ENCODE measurements at places on chromosomes 6 and 20.
A peak's percentile ranks its signal among the peaks of the same experiment; 100 is the strongest.

- no peak for DNase-seq
These were observed 61.5 kb downstream of the SYNE1 start for GRCh38 chr6:152575621-152576150.

- peak; percentile 74 for DNase-seq
These were observed 18.5 kb upstream of the C6orf141 start for GRCh38 chr6:49531774-49532569.

DNA sequence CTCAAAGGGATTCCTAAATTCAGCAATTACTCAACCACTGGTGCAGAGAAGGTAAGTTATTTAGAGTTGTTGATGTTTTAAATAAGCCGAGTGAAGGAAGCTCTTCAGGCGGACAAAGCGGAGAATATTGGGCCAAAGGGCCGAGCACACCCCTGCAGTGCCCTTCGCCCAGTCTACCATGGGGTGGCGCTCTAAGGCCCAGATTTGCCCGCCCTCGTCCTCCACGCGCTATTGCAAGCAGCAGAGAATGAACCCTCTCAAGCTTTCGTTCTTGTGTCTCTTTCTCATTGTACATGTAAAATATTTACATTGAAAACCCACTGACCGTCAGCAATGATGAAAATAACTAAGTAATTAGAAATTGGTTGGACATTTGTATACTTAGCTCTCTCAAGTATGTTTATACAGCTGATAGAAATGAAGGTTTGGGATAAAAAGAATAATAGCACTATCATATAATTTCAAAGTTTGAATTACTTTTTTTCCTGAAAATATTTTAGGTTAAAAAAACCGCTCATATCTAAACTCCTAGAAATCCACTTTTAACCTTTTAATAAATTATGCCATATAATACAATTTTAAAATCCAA lies 195.0 kb upstream of the CEP162 start:
- DNase-seq, result peak; percentile 3

DNA sequence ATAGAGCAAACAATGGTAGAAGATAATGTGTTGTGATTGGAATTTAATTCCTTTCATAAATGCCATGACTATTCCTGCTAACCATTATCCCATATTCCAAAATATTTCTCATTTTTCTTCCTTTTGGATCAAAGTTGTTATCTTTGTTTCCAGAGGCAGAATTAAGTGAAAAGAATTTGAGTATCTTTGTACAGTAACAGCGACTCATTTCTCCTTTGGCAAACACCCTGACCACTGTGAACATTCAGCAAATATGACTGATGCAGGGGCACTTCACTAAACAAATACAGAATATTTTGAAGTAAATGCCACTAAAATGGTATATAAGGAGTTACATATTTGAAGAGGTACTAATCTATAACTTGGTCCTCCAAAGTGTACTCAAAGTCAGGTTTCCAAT lies 105.0 kb upstream of the LAMP5 start:
- DNase-seq, result no peak

DNA sequence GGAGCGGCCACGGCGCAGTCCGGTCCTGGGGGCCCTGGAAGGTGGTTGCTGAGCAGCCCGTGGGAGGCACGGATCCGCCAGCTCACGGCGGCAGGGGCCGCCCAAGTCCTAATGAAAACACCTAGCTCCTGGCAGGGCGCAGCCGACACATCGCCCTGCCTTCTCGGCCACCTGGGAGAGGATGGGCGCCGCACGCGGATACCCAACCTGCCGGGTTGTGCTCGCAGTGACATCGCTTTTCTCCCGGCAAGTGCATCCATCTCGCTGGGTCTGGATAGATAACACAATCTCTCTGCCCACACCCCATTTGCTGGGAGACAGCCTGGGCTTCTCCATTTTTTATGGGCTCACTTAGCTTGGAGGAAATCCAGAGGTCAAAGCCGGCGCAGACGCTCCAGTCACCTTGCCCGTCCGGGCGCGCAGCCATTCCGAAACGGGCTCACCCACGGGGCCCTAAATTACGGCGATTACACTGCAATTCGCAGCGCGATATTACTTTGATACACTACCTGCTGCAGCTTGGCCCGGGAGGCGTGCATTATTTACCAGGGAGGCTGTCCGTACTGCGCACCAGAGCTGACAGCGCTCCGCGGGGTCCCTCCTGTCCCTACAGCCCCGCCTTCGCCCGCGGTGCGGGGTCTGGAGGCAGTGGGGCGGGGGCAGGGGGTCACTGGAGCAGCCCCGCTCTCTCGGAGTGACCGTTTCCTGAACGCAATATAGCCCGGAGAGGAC lies 36.2 kb upstream of the CCDC167 start:
- DNase-seq, result no peak

- DNase-seq, result no peak
These were observed 25.8 kb upstream of the PTPN1 start for GRCh38 chr20:50484271-50484976.

DNA sequence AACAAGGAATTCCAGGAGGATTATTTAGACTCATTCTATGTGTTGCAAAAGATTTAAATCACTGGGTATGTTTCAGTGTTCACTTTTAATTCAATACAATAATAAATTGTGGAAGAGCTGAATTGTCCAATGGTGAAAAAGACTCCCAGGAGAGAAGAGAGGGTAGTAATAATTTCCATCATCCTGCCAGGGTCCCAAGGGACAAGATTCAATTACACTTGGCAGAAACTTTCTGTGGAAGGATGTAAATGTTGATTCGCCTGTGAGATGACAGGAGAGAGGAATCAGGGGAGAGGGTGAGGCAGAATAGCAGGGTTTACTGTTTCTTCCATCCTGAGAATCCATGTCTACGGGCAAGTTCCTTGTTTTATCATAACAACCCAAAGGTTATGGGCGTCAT lies 342.7 kb downstream of the ESR1 start:
- DNase-seq, result no peak

DNA sequence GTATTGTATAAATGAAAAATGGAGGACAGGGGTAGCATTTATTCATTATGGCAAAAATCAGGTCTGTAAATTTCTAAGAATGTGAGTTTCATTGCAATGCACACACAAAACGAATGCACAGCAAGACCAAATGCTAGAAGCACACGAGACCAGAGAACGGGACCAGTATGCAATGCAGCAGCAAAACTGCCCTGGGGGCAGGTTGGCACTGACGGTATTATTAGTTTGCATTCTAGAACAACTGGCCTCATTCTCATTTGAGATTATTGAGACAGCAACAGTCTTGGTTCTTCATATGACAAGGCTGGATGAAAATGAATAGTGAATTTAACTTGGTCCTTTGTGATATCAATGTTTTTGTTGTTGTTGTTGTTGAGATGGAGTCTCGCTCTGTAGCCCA lies 9.0 kb upstream of the MTRES1 start:
- no peak for DNase-seq

GRCh38 chr6:7219310-7219709 lies 93.7 kb downstream of the SSR1 start:
- DNase-seq, result no peak

GRCh38 chr6:30155520-30156261 lies 5.3 kb downstream of the TRIM10 start:
- no peak for DNase-seq

DNA sequence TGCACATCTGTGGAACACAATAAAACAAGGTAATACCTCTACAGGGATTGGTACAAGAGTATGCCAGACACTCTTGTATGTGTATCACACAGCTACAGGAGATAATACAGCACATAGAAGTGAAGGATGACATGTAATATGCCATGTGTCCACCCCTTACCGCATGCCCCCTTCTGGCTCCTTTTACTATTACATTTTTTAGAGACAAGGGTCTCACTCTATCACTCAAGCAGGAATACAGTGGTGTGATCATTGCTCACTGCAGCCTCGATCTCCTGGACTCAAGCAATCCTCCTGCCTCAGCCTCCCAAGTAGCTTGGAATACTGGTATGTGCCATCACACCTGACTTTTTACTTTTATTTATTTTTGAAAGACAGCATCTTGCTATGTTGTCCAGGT lies 4.2 kb upstream of the NCR3 start:
- DNase-seq, result no peak

DNA sequence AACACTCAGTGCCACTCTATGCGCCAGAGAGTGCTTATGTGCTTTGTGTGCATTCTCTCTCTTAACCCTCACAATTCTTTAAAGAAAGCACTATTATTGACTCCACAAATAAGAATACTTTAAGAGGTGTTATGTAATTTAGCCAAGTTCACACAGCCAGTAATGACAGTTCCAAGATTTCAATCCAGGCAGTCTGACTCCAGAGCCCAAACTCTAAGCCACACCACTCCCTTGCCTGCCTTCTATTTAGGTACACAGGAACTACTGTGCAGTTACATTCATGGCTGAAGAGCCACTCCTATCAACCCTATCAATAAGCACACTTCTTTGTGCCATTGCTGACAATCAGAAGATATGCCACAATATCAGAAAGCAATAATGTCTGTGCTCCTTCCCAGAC lies 93.3 kb downstream of the PTPRK start:
- DNase-seq, result no peak

DNA sequence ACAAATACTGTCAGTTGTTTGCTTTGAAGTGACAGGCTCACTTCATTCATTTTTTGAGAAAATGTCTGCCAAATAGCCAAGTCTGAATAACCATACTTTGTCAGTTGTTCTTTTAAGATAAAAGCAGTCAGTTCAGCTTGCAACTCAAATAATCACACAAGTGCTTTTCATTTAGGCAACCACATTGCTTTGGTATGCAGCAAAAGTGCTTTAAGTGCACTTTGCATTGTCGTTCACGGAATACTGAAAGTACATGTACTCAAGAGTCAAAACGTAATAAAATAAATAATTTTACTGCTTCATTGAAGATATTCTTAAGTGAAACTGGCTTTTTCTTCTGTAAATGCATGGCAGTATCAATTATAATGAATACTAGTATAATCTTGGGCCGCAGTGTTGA lies 107.2 kb downstream of the MMS22L start:
- DNase-seq, result no peak

DNA sequence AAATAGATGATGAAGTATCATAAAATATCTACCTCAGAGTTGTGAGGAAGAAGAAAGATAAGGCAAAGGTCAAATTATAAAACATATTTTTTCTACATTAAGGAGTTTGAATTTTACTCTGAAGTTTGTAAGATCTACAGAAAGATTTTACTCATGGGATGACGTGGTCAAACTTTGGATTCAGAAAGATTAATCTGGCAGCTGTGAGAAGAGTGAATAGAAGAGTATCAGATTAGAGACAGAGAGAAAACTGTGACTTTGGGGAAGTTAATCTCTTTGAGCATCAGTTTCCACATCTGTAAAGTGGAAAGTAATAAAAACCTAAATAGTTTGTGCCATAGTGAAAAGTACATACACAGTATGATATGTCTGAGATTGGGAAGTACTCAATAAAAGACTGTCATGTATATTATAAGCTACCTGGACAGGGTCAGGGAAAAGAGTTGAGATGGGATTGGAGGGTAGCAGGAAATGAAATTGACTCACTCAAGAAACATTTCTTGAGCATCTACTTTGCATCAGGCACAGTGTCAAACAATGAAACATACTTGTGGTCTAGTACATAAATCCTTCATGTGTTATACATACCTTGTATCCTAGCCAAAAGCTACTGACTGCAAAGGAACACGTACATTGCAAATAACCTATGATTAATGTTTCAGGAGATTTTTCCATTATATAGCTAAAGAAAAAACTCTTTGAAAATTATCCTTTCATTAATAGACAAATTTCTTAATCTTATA lies 222.1 kb downstream of the TMEM200A start:
- DNase-seq, result no peak

- DNase-seq, result no peak
These were observed 32.6 kb downstream of the MRPL14 start for GRCh38 chr6:44094403-44095242.

GRCh38 chr6:3265671-3266070 lies 6.9 kb downstream of the PSMG4 start:
- DNase-seq, result no peak

- DNase-seq, result no peak
These were observed 33.8 kb upstream of the PLCB4 start for GRCh38 chr20:9035126-9035525.

GRCh38 chr20:33105316-33105924 lies 26.0 kb downstream of the BPIFB4 start:
- no peak for DNase-seq

DNA sequence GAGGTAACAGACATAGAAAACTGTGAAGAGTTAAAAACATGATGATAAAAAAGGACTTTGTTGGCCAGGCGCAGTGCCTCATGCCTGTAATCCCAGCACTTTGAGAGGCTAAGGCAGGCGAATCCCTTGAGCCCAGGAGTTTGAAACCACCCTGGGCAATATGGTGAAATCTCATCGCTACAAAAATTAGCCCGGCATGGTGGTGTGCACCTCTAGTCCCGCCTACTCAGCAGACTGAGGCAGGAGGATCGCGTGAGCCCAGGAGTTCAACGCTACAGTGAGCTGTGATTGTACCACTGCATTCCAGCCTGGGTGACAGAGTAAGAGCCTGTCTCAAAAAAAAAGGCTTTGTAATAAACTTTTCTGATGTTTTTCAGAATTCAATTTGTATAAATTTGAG lies 60.1 kb downstream of the GFOD1 start:
- DNase-seq, result no peak

DNA sequence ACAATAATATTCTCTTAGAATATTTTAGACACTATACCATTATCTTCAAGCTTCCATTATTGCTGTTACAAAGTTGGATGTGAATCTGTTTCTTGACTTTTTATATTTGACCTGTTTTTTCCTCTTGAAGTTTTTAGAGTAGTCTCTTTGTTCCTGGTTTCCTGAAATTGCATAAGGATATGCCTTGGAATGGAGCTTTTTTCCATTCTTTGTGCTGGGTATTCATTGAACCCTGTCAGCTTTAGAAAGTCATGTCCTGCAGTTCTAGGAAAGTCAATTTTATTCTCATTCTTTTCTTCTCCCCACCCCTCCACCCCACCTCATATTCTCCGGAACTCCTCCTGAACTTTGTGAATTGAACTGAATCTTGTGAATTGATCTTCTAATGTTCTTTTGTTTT lies 92.4 kb upstream of the FOXO3 start:
- DNase-seq, result no peak

DNA sequence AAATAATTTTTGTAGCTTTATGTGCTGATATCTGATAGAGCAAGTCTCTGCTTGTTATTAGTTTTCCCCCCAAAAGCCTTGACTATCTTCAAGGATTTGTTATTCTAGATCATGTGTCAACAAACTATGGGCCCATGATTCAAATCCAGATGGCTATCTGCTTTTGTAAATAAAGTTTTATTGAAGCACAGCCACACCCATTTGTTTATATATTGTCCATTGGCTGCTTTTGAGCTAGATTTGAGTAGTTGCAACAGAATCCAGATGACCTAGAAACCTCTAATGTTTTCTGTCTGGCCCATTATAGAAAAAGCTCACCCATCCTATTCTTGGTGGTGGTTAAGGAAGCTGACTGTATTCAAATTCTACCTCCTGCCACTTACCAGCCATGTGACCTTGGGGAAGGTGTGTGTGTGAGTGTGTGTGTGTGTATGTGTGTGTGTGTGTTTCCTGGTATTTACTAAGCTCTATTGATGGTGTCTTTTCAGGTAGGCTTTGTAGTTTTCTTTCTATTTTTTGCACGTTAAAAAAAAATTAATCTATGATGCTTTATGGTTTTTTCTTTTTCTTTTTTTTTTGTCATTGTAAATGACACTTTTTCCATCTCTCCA lies 1.3 kb upstream of the GTSF1L start:
- no peak for DNase-seq

All from midbrain (tissue), 1 donor.